Hippocampal formation (tissue), 2 donors: ENCODE measurements at places on chromosomes 7 and 10.
A peak's percentile ranks its signal among the peaks of the same experiment; 100 is the strongest.

- no peak for DNase-seq
Observed at GRCh38 chr10:100724531-100725027, 20.8 kb upstream of the PAX2 start.

- no peak for DNase-seq
Observed at GRCh38 chr7:82376739-82377138, 66.8 kb downstream of the CACNA2D1 start.

DNA sequence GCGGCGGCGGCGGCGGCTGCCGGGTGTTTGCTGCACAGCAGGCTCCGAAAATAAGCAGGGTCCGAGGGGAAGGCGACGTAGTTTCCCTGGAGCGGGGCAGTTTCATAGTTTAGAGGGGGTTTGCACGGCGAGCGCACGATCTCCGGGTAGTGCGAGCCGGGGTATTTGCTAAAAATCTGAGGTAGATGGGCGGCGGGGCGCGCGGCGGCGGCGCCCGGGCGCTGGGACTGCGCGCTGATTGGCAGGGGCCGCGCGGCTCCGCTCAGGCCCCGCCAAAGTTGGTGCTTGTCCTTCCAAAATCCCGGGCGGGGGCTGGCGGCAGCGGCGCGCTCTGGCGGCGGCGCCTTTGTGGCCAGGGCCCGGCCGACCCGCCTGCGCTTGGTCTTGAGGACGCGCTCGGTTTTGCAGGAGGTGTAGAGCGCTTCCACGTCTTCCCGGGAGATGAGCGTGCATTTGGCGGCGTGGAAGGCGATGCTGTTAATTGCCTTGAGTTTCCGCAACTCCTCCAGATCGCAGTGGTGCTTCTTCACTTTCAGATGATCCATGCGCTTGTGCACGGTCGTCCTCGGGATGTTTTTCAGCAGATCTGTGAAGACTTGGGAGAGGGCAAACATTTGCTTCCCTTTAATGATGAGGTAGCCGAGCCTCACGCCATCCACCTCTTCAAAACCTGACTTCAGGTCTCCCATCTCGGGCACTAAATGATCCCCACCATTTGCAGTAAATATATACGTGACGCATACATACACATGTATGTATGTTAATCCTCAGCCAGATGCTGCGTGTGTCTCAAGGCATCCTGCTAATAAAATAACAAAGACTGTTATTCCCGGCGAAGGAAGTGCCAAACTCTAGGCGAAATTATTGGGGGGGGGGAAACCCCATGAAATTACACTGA, 8.1 kb downstream of the SKIDA1 start:
- peak; percentile 54 for DNase-seq

- DNase-seq, result no peak
Observed at GRCh38 chr7:111229181-111229740, 138.3 kb downstream of the LRRN3 start.

- DNase-seq, result no peak
Observed at GRCh38 chr10:16870331-16870730, 53.1 kb upstream of the RSU1 start.

- DNase-seq, result no peak
Observed at GRCh38 chr10:30215141-30215540, 133.9 kb downstream of the MTPAP start.

GRCh38 chr7:1432411-1433082, 26.7 kb downstream of the MICALL2 start:
- peak; percentile 36 for DNase-seq

DNA sequence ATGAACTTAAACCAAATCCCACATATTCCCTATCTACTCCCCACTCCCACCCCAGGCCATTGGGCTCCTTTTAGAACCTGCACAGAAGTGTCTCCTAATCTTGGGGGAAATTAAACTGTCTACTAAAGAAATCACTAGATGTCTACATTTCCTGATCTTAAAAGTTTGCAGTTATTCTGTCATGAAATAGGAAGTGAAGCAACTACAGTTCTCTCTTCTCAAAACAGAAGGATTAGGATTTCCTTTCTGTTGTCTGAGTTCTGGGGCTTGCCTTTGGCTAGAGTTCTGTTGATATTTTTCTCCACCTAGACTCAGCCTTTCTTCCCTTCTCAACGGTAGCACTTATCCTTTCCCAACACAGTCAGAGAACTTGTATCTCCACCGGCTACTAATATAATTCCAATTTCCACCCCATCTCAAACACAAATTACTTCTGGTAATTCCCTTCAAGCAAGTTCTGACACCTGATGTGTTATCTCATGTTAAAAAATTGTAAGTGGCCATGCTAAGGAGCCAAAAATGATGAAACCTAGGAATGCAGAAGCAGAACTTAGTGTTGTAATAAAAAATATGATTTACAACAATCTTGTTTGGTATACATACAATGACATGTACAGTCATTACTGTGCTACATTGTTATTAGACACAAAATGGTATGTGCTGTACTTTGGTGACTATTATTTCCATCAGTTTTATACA, 12.1 kb downstream of the OR9A4 start:
- DNase-seq, result no peak

DNA sequence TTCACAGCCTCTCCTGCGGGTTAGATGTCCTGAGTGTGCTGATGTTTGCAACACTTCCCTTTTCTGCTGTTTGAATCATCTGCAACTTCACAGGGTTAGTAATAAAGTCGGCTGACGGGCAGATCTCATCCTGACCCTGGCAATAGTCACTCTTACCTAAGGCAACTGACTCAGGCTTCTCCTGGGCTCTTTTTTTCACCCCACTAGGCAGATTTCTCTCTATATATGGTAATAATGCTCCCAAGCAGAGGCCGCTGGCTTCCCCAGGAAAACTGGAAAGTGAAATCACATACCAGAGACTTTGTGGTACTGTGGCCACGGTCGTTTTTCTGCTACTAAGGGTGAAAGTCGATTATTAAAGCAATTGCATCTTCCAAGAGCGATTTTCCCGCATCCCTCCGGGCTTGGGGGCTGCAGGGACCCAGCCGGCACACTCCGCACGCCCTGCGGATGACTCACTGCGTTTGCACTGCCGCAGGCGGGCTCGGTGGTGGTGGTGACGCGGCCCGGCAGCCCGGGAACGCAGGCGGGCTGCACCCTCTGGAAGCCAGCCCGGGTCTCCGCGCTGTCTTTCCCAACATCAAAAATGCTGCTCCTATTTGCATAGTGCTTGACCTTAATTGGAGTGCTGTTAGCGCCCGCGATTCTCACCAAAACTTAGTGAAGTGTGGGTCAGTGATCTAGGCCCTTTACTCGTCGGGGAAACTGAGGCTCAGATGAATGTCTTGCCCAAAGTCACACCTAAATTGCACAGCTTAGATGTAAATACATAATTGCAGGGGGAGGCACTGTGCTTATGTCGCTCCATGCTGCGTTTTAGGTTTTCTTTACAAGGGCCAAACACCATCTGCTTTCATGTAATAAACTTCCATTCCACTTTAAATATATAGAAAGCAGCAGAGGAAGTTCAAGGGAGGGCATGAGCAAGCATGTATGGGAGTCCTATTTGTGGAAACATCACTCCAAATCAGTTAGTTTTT, 47.6 kb upstream of the ITGB1 start:
- DNase-seq, result no peak

DNA sequence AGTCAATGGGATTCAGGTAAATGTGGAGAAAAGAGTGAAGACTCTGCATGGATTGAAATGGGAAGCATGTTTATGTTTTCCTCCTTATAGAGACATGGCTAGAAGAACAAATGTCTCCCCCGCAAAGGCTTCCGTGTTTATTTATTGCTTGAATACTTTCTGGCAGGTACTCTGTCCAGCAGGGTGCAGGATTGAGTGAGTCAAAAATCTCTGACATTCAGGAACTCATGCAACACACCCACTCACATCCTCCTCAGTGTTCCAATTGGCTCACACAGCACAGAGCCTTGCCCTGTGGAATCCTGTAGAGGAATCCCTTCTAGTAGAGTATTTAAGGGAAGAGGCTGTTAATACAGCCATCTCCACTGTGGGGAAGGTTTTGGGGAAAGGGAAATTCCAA, 290.3 kb upstream of the VWC2 start:
- DNase-seq, result no peak

- DNase-seq, result no peak
Observed at GRCh38 chr7:31022726-31023125, 29.4 kb upstream of the ADCYAP1R1 start.

- DNase-seq, result no peak
Observed at GRCh38 chr10:24440817-24441797, 232.2 kb downstream of the KIAA1217 start.

DNA sequence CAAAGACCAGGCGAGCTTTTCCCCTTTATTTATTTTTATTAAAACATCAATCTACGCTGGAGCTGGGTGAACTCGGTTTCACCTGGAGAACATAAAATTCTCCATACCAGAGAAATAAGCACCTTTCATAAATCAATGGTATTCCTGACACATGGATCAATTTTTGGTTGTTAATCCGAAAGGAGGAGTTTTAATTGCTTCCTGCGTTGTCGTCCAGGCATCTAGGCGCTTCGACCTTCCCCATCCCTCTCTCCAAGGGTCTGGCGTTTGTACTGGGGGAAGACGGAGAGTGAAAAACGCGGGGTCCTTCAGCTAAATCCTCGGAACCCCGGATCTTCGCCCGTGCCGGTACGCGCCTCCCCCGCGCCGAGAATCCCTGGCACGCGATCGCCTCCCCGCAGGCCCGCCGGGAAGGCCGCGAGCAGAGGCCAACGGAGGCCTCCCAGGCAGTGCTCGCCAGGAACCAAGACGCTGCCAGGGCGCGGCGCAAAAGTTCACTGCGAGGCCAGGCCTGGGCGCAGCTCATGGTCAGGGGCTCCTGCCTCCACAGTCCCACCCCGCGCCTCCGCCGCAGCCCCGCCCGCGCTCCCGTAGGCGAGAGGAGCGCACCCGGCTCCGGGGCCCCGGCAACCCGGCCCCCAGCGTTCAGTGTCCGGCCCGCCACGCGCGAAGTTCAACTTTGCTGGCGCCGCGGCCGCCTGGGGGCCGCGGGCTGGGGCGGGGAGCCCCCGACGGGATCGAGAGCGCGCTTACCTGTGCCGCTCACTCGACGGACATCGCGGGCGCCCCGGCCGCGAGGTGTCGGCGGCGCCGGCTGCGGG, 8.3 kb upstream of the EBF3 start:
- no peak for DNase-seq

DNA sequence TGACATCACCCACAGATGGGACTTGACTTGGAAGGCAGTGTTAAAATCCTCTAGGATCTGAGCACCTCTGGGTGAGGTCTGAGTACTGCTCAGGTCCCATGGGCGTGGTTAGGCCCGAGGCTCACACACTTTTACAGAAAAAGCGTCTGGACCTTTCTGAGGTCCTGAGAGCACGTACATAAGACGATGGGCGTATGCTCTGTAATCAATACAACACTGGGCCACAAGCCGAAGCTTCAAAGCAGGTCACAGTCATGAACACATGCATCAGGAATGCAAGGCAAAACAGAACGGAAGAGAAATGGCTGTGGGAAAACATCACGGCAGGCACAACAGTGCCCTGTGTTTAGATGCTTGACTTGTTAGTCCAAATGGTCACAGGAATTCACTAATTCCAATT, 112.2 kb downstream of the LARP4B start:
- DNase-seq, result no peak

GRCh38 chr10:95537542-95537927, 23.6 kb downstream of the SORBS1 start:
- DNase-seq, result no peak

- no peak for DNase-seq
Observed at GRCh38 chr10:102723989-102724388, 9.6 kb downstream of the SFXN2 start.

- DNase-seq, result no peak
Observed at GRCh38 chr7:140003913-140004382, 58.8 kb downstream of the PARP12 start.
